ENCODE measurements at places on chromosomes 11 and 22.

- no peak for DNase-seq
These were observed 55.1 kb downstream of the RBMXL2 start for GRCh38 chr11:7143908-7144307.

DNA sequence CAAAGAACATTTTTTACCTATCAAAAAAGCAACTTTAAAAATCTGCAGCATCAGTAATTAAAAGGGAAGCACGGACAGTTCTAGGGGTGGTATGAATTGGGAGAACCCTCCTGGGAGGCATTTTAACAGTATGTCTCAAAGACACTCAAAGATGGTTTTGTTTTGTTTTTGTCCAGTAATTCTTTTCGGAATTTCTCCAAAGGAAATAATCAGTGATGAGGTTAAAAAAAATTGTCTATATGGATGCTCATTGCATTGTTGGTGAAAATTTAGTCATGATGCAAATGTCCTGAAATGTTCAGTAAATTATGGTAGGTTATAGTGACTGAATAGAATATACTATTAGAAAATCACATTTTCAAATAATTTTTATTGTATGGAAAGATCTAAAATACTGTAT lies 115.1 kb downstream of the ATXN10 start:
- DNase-seq = no peak

DNA sequence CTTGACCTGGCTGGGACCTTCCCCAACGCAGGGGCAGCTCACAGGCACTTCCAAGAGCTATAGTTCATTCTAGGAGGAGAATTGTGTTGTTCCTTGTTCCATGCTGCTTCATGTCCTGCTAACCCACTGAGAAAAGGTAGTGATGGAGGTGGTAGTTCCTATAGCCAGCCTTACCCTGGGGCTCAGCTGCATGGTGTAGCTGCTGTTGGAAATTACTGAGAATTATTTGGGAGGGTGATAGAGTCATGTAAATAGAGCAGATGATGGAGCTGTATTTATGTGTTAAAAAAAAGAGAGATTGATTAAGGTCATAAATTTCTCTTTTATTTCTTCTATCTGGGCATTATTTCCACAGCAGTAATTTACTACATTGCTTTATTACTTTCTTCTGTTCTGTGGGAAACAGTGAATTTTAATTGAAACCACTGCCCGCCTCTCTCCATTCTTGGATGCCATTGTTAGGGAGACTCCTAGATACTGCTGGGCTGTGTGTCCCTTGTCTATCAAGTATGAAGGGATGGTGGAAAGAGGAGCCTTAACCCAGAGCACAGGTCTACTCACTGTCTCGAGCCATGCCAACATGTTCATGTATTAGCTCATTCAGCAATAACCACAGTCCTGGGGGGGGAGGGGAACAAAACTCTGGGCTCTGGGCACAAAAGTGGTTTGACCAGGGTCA lies 309.2 kb downstream of the FAT3 start:
- DNase-seq = no peak

GRCh38 chr11:61281581-61282250 lies 13.4 kb downstream of the VWCE start:
- DNase-seq = no peak

GRCh38 chr11:10524471-10524870 lies 16.5 kb downstream of the RNF141 start:
- DNase-seq = no peak

All from type B pancreatic cell (in vitro differentiated cells).